ENCODE measurements at places on chromosomes 12 and 14.

DNA sequence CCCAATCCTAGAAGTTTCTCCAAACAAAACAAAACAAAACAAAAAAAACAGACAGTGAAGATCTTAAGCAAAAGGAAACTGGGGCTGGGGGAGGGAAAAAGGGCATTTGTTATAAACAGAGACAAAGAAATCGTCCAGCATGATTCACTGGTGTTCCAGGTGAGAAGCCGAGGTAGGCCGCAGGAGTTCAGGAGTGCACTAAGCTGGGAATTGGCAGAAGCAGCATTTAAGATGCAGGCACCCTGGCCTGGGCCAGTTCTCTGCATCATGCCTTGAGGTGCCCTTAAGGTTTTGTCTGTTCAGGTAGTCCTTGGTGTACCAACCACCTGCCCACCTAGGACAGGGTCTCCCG, 11.2 kb downstream of the TBX3 start:
- no peak for DNase-seq

- DNase-seq = no peak
Measured at GRCh38 chr12:76028571-76029277, 2.9 kb downstream of the PHLDA1 start.

DNA sequence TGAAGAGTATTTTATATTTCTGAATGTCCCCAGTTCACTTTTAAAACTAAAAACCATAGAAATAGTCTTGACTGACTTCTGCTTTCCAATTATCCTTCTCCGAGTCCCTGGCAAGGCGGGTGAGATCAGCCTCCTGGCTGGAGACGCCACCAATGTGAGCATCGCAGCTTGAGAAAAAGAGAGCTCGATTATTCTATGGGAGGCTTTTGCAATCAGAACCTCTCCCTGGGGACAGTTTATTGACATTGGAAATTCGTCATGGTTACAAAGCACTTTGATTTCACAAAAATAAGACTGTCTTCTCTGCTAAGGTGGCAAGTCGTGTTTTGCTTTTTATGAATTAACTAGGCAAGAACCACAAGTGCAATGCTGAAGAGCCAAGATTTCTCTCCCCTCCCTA, 23.6 kb upstream of the GPHB5 start:
- no peak for DNase-seq

- DNase-seq = no peak
Measured at GRCh38 chr14:70563869-70564268, 29.1 kb upstream of the ADAM20 start.

- DNase-seq = no peak
Measured at GRCh38 chr12:90091809-90092208, 383.2 kb upstream of the ATP2B1 start.

- no peak for DNase-seq
Measured at GRCh38 chr14:102560458-102561261, 31.8 kb upstream of the RCOR1 start.

GRCh38 chr12:75471902-75472890, 8.4 kb upstream of the GLIPR1 start:
- no peak for DNase-seq

DNA sequence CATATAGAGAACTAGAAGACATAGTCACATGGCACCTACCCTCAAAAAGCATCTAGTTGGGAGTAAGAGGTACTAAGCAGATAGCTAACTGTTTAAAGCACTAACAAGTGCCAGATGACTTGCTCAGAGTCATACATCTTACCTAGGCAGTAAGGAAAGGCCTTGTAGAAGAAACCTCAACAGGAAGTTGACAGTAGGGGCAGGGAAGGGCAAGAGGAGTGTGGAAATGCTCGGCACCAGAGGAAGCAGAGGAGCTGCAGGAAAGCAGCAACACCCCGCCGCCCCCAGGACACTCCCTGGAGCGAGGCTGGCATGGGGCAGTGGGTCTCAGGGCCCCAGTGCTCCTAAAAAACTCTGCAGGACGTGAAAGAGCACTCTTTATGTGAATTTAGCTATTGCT, 92.9 kb downstream of the PPP2R5C start:
- DNase-seq = peak; percentile 33

DNA sequence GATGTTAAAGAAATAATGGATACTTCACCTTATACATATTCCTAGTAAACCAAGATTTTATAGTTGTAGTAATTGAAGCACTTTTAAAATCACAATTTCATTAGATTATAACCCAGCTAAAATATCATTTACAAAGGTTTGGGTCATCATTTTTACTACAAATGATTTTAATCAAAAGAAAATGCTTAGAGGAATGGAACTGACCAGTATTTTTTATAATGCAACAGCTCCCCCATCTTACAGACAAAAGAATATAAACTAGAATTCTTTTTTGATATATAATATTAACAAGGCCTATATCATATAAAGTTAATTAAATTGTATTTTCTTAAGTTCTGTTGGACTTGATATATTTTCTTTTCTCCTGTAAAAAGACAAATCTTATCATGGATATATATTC, 20.4 kb upstream of the LRFN5 start:
- DNase-seq = no peak

DNA sequence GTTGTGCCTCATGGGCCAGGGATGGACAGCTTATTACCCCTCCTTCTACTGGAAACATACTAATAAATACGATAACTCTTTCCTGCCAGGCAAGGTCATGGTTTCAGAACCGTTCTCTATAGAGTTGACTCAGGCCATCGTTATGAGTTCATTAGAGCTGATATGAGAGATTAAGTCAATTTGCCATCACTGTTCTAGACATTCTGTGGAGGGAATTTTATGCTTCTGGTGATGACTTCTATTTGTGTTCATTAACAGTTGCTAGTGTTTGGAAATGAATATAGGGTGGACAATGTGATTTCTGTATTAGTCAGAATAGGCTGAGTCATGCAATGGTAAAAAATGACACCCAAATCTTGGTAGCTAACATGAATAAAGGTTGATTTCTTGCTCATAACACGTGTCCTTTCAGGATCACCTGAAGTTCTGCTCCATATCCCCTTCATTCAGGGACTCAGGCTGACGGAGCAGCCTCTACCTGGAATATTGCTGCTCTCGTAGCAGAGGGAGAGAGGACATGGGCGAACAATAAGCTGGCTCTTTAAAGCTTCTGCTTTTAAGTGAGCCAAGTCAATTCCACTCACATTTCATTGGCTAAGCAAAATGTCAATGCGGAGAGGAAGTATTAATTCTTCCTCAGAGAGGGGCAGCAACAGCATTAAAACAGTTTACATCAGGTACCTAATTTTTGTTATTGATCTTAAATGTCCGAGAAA, 18.5 kb upstream of the TBPL2 start:
- DNase-seq = peak; percentile 26

- peak; percentile 78 for DNase-seq
Measured at GRCh38 chr12:63897931-63898330, 53.4 kb downstream of the SRGAP1 start.

DNA sequence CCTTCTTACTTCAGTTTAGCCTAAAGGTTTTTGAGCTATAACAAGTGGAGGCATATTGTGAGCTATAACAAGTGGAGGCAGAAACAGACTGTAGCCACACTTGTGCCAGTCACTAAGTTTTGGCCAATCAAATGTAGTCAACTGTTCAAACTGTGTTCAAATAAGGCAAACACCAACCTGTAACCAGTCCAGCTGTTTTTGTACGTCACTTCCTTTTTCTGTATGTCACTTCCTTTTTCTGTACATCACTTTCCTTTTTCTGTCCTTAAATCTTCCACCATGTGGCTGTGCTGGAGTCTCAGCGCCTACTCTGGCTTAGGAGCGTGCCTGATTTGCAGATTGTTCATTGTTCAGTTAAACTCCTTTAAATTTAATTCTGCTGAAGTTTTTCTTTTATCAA, 79.7 kb downstream of the FUT8 start:
- no peak for DNase-seq

- no peak for DNase-seq
Measured at GRCh38 chr12:94721173-94721572, 70.8 kb upstream of the TMCC3 start.

DNA sequence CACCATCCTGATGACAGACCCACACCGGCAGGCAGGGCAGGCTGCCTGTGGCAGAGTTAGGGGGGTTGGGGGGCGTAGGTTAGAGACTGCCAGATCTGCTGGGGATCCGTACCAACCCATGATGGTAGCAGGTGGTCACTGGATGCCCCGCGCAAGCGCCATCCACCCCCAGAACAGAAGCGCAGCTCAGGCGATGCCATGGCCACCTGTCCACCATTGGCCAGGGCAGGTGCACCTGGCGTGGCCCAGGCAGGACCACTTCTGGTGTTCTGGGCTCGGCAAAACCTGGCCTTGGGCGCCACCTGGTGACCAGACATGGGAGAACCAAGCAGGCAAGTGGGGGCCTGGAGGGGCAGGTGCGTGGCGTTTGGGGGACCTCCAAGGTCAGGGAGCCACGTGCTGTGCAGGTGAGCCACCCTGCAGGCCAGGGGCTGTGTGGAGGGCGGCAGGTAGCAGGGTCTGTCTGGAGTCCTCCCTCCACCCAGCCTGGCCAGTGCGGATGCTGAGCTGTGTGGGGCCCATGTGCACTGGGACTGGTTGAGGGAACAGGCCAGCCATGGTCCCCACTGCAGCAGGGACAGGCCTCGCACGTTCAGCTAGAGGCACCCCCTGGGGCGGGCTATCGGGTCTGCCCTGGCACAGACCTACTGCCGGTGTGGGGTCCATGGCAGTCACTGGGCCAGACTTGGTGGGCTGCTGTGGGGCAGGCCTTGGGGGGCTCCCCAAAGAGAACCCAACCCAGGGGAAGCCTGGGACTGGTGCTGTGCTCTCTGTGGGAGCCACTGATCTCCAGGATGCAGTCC, 15.6 kb downstream of the BAG5 start:
- DNase-seq = no peak

DNA sequence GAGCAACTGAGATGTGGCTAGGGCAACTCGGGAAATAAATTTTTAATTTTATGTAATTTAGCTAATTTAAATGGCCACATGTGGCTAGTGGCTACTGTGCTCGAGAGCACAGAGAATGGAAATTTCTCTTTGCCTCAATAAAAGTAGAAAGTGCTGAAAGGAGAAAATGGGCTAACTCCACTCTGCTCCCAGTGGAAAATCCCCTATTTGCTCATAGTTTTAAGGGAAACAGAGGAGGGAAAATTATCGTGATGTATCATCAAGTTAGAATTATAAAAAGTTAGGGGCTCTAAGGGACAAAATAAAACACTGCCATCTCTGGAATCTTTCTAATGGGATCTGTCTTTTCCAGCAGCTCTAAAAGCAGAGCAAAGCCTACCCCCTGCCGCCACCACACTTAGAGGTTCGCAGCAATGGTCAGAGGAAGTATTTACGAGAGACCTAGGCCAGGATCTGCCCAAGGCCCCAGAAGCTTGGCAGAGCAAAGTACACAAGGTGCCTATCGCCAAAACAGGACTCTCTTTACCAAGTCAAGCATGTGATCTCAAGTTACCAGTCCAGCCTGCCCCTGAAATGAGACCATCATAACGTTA, 220.7 kb downstream of the PPM1H start:
- no peak for DNase-seq

GRCh38 chr12:108838194-108839017, 19.0 kb downstream of the SSH1 start:
- DNase-seq = peak; percentile 100

DNA sequence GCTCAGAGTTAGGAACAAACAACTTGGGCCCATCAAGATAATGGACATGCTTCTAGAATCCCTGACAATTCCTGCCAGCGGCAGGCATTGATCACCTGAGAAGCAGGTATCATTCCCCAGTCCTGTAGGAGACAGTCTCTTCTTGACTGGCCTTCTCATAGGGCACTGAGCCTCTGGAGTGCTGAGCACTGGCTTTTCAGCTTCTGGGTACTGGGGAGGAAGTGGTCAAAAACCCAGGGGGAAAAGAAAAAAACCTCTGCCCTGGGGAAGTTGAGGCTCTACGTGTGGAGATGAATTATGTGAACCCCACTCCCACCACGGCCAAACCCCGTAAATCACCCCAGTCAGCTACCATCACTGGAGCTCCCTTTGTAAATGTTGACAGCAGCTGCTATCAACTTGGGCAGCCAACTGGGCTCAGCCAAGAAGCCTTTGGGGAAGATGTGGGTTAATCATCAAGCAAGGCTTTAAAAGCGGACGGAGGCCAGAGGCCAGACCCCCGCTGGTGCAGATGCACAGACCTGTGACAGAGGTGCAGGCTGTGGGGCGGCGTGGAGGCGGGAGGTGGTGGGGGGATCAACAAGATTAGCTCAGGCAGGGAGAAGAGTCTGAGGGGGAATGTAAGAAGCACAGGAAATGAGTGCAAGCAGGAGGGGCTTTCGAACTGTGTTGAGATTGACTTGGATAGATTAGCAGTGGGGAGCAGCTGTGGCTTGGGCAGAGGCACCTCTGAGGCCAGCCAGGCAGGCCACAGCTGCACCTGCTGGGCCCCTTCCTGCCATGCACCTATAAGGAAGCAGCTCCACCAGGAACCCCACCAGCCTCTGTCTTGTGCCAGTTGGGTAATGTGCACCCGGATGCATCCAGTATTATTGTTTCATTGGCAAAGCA, 105.4 kb upstream of the HIF1A start:
- no peak for DNase-seq

GRCh38 chr12:111768159-111768895, 1.6 kb downstream of the ALDH2 start:
- DNase-seq = no peak

DNA sequence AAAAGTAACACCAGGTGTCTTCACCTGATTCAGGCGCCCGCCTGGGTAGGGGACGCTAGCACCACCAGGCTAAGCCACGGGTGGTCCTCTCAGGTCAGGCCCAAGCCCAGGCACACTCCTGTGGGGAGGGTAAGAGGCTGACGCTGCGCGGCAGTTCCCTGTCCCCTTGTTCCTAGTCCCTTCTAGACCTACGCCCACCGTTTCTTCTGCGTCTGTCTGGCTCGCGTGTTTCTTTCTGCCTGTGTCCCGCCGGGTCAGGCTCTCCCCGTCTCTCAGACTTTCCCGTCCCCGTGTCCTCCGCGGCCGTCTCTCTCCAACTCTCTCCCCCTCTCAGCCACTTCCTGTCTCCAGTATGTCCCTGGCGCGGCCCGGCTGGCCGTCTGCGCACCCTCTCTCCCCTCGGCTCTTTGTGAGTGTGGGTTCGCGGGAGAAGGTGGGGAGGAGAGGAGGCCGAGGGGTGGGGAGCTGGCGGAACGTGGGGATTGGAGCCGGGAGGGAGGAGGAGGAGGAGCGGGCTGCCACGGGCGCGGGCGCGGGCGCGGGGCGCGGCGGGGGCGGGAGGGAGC, 3.1 kb upstream of the TNS2 start:
- DNase-seq = peak; percentile 93

- DNase-seq = no peak
Measured at GRCh38 chr14:69214393-69214792, 23.1 kb downstream of the EXD2 start.
